ENCODE measurements at places on chromosomes 12 and 14. TPM values are rescaled to one million over a fixed set of nuclear protein-coding genes. Genes with fewer than 3 reads are reported as not detected.

The ASCL1 gene
- total RNA-seq, result not detected

The EML1 gene
- 41.6 TPM for total RNA-seq

The OTX2 gene
- not detected for total RNA-seq

The CCDC38 gene
- total RNA-seq, result 0.10 TPM

The IKBIP gene
- 46.1 TPM for total RNA-seq

The ACSS3 gene
- 0.19 TPM for total RNA-seq

The OR4K15 gene
- total RNA-seq, result not detected
